Stimulated activated CD4-positive, alpha-beta T cell treated with anti-CD3 and anti-CD28 coated beads, Interleukin-4, amount 100 ng/mL, for 1 hour (primary cell): ENCODE measurements at places on chromosomes 16 and 17.

DNA sequence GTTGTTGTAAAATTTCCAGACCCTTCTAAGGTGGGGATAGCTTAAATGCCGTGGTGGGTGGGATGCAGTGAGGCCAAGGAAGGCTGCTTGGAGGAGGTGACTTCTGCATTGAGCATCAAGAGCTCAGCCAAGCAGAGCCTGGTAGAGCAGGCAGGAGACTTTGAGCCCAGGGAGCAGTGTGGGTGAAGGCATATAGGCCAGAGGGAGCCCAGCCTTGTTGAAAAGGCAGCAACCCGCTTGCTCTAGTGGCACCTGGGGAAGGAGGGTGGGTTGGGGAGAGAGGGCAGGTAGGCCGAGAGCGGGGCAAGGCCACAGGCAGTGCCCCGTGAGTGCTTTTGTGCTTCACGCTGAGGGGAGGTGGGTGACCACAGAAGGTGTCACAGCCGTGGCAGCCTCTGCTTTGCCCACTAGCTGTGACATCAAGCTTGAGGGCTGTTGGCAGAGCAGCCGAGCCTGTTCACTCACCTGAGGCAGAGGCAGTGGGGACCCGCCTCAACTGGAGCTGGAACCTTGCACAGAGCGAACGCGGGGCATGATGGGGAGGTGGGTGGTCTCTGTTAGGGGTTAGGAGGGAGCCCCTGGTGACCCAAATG is 56.1 kb downstream of the IRF8 start:
- DNase-seq = no peak

DNA sequence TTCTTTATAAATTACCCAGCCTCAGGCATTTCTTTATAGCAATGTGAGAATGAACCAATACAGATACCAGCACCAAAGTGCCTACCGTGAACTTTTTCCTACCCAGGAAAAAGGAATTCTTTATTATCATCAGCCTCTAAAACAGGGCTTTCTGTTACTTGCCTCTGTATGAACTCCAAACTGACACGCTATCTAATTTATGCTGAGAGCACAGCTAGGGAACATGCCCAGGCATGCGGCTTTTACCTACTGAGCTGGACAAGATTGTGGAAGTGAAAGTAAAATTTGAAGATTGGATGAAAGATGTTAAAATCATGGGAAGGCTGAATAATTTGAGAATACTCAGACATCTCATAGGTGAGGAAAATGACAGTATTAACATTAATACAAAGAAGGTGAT is 24.4 kb upstream of the ADCY9 start:
- no peak for DNase-seq

DNA sequence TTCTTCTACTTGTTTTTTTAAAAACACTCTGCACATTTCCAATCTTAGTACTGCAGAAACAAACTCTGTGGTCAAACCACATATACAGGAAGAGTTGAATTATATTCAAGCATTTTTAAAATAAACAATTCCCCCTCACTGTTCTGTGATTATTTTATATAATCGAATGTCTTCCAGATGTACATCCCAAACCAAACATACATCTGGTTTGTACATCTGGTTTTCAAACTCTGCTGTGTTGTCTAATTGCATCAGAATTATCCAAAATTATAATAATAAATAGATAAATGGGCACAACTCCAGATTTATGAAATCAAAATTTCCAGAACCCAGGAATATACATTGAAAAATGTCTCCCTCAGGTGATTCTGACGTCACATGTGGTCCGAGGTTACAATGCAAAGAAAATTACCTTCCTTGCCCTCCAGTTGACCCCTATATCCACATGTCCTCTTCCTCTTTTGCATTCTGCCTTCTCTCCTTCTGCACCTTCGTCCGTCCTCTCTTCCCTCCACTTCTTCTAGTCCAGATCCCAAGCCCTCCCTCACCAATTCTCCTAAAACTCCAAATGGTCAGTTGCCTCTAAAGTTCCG is 13.3 kb upstream of the CCDC144A start:
- no peak for DNase-seq

GRCh38 chr16:89277049-89277448 is 59.5 kb downstream of the ZNF778 start:
- DNase-seq = no peak

GRCh38 chr16:11797957-11798299 is 870 bp upstream of the ZC3H7A start:
- DNase-seq = peak; percentile 17

GRCh38 chr16:11575223-11575589 is 11.5 kb downstream of the LITAF start:
- no peak for DNase-seq

DNA sequence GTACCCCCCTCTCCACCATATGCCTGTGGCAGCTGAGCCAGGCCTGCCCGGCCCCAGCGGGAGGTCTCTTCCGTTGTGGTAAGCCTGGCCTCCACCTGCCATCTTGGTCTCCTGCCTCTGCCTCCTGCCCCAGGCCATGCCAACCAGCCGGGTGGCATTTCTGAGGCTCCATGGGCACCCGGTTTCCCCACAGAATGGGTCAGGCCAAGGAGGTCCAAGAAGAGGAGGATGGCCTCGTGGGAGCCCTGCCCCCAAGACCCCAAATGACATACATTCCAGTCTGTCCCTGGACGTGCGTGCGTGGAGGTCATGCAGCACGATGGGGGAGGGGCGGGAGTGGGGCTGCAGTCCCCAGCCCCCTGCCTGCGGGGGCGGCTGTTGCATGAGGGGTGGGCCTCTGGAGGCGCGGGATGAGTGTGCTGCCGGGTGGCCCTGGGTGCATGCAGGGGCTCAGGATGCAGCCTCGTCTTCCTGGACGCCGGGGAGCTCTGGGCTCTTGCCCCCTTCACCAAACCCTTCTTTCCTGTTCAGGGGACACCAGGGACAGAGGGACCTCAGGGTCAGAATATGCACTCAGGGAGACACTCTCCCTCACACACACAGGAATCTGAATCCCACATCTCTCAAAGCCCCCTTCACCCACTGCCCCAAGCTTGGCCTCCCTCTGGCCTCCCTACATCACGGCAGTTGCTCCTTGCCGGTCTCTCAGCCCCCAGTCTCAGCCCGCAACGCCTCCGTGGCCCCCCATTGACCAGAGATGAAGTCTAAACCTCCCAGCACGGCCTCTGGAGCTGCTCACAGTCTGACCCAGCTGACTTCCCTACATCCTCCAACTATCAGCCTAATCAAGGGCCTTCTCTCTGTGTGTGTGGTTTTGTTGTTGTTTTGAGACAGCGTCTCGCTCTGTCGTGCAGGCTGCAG is 16.0 kb upstream of the NCBP3 start:
- no peak for DNase-seq

DNA sequence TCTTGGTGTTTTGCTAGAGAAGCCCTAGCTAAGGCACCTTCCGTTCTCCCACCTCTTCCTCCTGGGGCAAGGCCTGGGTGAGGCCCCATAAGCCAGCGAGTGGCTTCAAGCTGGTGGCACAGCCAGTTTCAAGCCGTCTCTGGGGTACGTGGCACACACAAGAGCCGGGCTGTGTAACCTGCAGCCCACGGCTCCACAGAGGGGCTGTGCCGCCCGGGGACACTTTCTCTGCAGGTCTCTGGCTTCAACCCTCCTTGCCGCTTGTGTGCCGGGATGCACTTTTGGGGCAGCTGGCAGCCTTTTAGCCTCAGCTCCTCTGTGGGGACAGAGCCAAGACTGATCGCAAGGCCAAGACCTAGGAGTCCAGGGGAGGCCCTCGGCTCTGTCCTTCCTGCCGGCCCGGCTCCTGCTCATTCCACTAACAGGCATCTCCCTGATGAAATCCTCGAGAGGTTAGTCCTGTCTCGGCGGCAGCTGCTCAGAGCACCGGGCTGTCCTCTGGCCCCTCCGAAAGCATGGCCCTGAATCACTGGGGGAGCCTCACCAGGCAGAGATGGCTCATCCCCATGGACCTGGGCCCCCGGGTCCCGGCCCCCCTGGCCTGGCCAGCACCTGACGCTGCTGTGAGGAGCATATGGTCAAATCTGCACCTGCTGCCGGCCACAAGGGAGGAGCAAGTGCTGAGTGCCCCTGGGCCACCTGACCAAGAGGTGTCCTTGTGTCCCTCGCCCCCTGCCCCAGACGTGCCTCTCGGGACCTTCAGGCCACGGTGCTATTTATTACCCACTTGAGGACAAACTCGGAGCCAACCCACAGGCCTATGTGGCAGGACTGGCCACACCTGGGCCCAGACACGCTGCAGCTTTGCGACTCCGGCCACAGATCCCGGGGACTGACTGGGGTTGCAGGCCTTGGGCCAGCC is 98.5 kb downstream of the METRNL start:
- no peak for DNase-seq

GRCh38 chr17:72699545-72699944 is 392.9 kb downstream of the SLC39A11 start:
- DNase-seq = no peak

DNA sequence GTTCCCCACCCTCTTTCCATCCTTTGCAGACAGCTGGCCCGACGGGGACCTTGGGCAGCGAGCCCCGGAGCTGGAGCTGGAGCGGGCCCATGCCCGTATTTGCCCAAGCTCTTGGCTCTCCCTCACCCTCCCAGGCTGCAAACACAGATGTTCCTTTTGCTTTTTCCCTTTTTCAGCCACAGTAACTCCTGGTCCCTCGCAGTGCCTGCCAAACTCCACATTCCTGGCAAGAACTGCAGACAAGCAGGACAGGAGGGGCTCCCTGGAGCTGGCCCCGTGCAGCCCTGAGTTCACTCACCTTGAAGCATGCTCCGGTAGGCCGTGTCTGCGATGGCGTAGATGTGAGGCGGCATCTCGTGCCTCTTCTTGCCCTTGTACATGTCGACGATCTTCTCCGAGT is 33.9 kb downstream of the MYH11 start:
- no peak for DNase-seq
